ENCODE measurements at places on chromosomes 11 and 22. TPM values are rescaled to one million over a fixed set of nuclear protein-coding genes. Genes with fewer than 3 reads are reported as not detected.

SRPRA gene
- total RNA-seq, result 33.4 TPM

MUC15 gene
- total RNA-seq, result not detected

MIAT gene
- 38.7 TPM for total RNA-seq

NLRP10 gene
- not detected for total RNA-seq

IRAG1 gene
- 13.8 TPM for total RNA-seq

TRPC6 gene
- 9.8 TPM for total RNA-seq

RAG1 gene
- 1.3 TPM for total RNA-seq

BAIAP2L2 gene
- 0.88 TPM for total RNA-seq

RFPL3 gene
- total RNA-seq, result not detected

DDIAS gene
- total RNA-seq, result 4.5 TPM

FANCF gene
- 15.8 TPM for total RNA-seq

TYR gene
- total RNA-seq, result 0.20 TPM

PGR gene
- 4.9 TPM for total RNA-seq

LARGE2 gene
- total RNA-seq, result 2.0 TPM

LRRN4CL gene
- 3.2 TPM for total RNA-seq

OR51B4 gene
- total RNA-seq, result not detected

B4GAT1 gene
- total RNA-seq, result 115 TPM

OR52E8 gene
- not detected for total RNA-seq

MISFA gene
- total RNA-seq, result 5.8 TPM

C1QTNF5 gene
- total RNA-seq, result 13.4 TPM

TESMIN gene
- 1.5 TPM for total RNA-seq

OR8G5 gene
- not detected for total RNA-seq

LINC01488 gene
- not detected for total RNA-seq

OR2AT4 gene
- total RNA-seq, result under 0.01 TPM

FOSL1 gene
- 0.20 TPM for total RNA-seq

CCDC87 gene
- 0.77 TPM for total RNA-seq

NELL1 gene
- total RNA-seq, result 11.0 TPM

CCDC81 gene
- total RNA-seq, result 4.0 TPM

KRTAP5-10 gene
- total RNA-seq, result not detected

SMC1B gene
- 0.11 TPM for total RNA-seq

CASP4 gene
- total RNA-seq, result 20.2 TPM

CDHR5 gene
- total RNA-seq, result 2.5 TPM

SLC5A4 gene
- total RNA-seq, result 1.1 TPM

E2F8 gene
- 2.3 TPM for total RNA-seq

IGLL1 gene
- total RNA-seq, result 1.1 TPM

CEP126 gene
- total RNA-seq, result 10.1 TPM

MRGPRX3 gene
- total RNA-seq, result not detected

ARHGAP42 gene
- total RNA-seq, result 37.7 TPM

OPCML gene
- 51.1 TPM for total RNA-seq

MMP1 gene
- not detected for total RNA-seq

GRIK4 gene
- 6.1 TPM for total RNA-seq

MMP3 gene
- total RNA-seq, result 0.10 TPM

MPPED2 gene
- 30.7 TPM for total RNA-seq

MAPK8IP1 gene
- 106 TPM for total RNA-seq

HIC2 gene
- 5.7 TPM for total RNA-seq

FXYD2 gene
- total RNA-seq, result 5.0 TPM

SYT13 gene
- 78.4 TPM for total RNA-seq

OR51L1 gene
- not detected for total RNA-seq

FZD4 gene
- total RNA-seq, result 24.5 TPM

SEC14L6 gene
- total RNA-seq, result 3.1 TPM

ACRV1 gene
- total RNA-seq, result 0.17 TPM

MS4A15 gene
- total RNA-seq, result not detected

GAB4 gene
- total RNA-seq, result 0.10 TPM
